ENCODE measurements at places on chromosomes 3 and 15.

DNA sequence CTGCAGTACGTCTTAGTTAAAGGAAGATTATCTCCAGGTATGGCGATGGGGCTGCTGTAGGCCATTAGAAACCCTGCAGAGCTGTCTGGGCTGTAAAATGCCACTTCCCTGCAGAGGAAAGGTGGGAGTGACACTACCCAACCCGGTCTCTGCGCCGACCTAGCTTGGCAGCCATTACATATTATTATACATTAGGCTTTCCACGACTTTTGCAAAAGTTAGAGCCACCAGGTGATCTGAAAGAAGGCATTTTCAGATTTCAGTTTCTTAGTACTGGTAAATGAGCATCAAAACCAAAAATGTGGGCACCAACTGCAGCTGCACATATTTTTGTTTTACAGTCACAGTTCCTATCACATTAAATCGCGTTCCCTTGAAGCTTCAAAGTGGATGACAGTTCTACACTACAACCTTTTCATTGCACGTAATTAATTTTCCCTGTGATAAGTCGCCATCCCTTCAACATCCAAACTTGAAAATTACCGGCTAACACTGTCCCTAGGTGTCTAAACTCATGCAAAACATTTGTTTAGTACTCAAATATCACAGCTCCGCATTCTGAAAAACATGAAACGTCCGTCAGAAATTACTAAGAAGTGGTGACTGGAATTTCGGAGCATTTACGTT lies 81.4 kb upstream of the CHD2 start:
- no peak for DNase-seq

GRCh38 chr3:177251755-177252154 lies 54.5 kb upstream of the TBL1XR1 start:
- DNase-seq, result no peak

GRCh38 chr15:31275331-31276262 lies 51.0 kb upstream of the KLF13 start:
- no peak for DNase-seq

- DNase-seq, result no peak
These were observed 2.2 kb upstream of the SLC12A8 start for GRCh38 chr3:125214738-125215137.

DNA sequence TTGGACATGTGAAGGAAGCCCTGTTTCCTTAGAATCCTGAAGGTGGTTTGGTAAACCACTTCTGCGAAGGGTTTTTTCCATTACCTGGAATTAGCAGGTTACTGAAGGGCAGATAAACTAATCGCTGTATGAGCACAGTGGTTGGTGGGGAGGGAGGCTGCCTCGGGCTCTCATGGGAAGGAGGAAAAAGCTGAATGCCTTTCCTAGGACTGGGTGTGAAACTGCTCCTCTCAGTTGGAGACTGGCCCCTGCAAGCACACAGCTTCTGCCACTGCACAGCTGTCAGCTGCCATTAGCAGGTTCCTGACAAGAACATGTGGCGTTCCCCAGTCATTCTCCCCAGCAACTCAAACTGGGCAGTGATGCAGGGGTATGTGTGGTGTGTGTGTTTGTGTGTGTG lies 376.3 kb downstream of the GAP43 start:
- DNase-seq, result no peak

GRCh38 chr3:176274161-176274560 lies 923.1 kb downstream of the TBL1XR1 start:
- DNase-seq, result no peak

- DNase-seq, result peak; percentile 8
These were observed 76.7 kb downstream of the FEM1B start for GRCh38 chr15:68354268-68354667.

DNA sequence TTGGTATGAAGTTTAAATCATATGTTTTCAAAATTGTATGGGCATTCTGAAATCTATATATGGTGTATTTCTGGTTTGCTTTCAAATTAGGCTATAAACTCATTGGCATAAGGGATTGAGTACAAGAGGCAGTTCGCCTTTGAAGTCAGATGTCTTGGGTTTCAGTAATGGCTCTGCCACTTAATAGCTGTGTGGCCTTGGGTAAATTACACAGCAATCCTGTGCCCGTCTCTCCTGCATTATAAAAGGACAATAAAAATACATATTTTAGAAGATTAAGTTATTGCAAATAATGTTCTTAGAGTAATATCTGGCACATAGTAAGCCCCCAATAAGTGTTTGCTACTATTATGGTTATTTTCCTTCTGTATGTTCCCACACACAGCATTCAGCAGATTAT lies 20.4 kb upstream of the STRIT1 start:
- DNase-seq, result no peak

- DNase-seq, result no peak
These were observed 95.9 kb downstream of the LIPC start for GRCh38 chr15:58527573-58528187.

DNA sequence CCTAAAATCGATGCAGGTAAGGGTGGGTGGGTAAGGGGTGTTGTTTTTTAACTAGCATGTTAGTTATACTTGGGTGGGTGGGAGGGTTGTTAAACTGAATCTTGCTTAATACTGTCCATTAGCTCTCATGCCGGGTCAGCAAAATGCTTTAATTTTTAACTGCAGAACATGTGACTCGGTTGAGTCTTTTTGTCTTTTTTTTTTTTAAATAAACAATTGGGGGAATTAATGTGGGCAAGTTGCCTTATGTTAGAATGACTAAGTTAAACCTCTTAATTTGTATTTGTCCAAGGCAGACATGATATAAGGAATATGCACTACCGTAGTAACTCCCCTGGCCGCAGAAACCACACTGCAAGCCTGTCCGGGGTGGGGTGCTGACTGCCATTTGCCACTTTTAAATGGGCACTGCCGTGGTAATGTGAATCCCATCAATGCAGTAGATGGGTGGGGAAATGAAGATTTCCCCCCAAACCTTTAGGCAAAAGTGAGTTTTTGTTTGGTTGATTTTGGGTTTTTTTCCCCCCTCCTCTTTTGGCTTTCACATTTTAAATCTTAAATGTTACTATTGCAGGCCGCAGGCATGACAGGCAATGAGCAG lies 54.3 kb upstream of the CCR4 start:
- DNase-seq, result no peak

- no peak for DNase-seq
These were observed 245.3 kb downstream of the PDZRN3 start for GRCh38 chr3:73379465-73379864.

GRCh38 chr3:28224430-28224829 lies 17.0 kb upstream of the CMC1 start:
- DNase-seq, result peak; percentile 29

DNA sequence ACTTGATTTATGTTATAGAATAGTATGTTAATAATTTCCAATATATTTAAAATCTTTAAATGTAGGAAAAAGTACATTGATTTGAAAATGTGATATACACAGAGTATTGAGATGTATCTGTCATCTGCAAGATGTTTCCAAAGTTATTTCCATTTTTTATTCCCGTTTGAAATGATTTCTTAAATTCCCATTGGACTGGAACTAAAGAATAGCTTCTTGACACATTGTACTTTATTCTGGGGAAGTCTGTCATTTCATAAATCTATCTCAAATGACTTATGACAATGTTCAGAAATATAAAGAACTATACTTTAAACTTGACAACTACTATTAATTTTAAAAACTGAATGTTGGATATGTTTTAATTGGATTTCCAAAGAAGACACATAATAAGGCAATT lies 489.6 kb downstream of the ROBO2 start:
- no peak for DNase-seq

GRCh38 chr15:53979051-53979788 lies 979 bp downstream of the UNC13C start:
- no peak for DNase-seq

- peak; percentile 46 for DNase-seq
These were observed 5.8 kb downstream of the GNAI2 start for GRCh38 chr3:50241713-50242380.

DNA sequence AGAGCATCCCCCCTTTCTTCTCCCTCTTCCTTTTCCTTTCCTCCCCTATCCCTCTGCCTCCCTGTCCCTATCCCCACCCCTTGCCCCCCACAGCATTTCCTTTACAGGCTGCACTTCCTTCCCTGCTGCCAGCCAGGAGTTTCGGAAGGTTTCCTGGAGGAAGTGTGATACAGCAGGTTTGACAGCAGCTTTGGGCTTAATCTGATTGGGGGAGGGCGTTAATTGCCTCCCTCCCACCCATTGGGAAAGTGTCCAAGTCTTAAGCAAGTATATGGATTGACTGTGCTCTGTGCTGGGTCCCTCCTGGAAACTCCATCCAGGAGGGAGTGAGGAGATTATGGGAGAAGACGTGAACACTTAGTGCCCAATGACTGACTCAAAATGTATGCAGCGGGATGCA lies 1.8 kb downstream of the SCAMP5 start:
- no peak for DNase-seq

- DNase-seq, result no peak
These were observed 2.3 kb upstream of the EDEM1 start for GRCh38 chr3:5185093-5185673.

DNA sequence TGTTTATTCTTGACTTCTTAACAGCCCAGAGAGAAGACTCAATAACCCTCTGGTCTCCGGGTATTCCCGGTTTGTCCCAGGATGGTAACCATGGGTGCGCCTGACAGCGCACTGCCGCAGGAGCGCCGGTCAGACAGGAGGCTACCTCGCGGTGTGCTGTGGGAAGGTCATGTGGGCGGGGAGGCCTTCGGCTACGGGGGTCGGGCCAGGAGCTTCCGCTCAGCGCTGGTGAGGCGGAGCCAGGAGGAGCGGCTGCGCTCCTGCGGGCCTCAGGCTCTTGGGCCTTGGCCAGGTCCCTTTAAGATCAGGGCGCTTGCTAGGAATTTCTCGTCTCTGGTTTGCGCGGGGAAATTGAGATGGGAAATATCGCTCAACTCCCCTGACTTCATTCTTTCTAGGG lies 182.3 kb upstream of the NDN start:
- no peak for DNase-seq

- DNase-seq, result no peak
These were observed 34.6 kb upstream of the RHCG start for GRCh38 chr15:89530976-89531375.

GRCh38 chr15:94476686-94477085 lies 245.3 kb downstream of the MCTP2 start:
- DNase-seq, result no peak

DNA sequence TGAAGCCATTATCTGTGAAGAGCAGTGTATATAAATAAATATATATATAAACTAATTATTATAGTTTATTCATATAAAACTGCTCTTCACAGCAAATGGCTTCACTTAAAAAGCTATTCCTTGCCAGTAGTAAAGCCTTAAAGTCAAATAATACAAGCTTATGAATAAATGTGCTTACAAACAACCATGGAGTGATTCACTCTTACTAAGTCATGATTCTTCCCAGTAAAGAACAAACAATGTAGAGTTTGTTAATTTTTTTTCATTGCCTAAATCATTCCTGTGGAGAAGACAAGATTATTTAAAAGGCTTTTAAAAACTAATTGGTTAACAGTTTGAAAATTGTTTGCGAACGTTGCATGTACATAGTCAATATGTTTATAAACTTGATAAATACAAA lies 140.7 kb downstream of the PLCH1 start:
- DNase-seq, result no peak

DNA sequence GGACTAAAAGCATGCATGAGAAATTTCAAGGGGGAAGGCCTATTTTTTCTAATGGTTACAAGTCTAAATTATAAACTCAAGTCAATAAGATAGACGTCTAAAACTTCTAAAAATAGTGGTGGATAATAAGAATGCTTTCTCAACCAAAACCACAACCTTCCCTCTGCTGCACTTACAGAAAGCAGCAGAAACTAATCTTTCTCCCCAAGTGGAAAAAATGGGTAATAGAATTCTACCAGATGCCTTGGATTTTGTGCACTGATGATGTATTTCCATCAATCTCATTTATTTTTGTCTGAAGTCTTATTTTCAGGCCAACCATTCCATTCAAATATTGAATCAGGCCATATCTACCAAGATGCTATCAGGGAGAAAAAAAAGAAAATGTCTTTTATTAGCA lies 344.7 kb downstream of the NEK10 start:
- no peak for DNase-seq

- DNase-seq, result no peak
These were observed 40.6 kb downstream of the ASB7 start for GRCh38 chr15:100642950-100643338.

DNA sequence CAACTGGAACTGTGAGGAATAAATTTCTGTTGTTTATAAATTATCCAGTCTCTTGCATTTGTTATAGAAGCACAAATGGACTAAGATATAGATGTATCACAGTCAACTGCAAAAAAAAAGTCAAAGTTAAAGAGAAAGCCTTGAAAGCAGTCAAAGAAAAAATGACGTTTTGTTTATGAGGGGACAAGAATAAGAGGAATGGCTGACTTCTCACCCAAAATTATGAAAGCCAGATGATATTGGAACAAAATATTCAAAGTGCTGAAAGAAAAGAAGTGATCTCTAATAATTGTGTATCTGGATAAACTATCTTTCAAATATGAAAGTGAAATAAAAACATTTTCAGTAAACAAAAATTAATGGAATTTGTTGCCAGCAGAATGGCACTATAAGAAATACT lies 171.8 kb upstream of the IGF1R start:
- no peak for DNase-seq

DNA sequence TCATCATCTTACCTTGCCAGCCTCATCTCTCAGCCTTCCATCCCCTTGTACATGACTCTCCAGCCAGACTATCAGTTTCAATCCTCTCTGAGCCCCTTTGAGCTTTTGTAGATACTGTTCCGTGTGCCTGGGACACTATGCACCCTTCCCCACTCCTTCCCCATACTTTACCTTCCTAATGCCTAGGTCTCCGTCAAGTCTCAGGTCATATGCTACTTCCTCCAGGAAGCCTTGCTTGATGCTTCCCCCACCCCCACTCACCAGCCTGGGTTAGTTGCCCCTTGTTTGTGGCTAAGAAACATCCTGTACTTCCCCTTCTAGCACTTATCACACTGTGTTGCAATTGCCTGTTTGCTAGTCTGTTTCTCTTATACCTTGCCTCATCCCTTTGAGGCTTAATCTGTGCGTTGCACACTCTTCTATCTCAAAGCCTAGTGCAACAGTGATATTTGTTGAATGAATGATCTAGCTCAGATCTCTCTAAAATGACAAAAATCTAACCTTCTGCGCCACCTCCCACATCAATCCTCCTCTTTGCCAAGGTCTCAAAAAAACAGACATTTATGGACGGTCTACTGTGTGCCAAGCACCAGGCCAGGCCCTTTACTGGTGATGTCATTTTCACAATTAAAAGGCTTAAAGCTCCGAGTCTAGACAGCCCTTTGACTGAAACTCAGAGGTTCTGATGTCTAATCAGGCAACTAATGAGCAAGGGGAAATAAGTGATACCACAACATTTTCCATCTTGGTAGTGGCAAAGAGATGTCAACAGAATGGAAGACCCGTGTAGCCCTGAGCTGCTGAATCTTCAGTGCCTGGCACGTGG lies 6.5 kb upstream of the USP3 start:
- DNase-seq, result peak; percentile 82

DNA sequence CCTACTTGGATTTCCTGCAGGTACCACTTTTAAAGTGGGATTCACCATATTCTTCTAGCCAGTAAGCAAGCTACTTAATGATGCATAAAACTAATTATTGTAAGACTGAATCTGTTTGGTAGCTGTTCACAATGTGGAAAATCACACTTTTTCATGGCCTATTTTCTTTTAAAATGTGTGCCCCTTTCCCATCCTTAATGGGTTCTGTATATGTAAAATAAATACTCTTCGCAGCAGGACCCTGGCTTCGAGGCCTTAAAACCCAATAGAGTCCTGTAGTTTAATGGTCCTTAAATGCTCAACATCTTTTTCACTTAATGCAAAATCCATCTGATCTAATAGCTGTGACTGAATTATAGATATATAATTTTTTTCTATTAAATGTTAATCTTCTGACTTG lies 111.0 kb downstream of the UACA start:
- DNase-seq, result no peak

GRCh38 chr3:171526869-171527268 lies 66.7 kb upstream of the TNIK start:
- DNase-seq, result no peak

GRCh38 chr3:17674082-17674686 lies 68.2 kb downstream of the TBC1D5 start:
- DNase-seq, result no peak

All from activated CD8-positive, alpha-beta T cell treated with anti-CD3 and anti-CD28 coated beads for 36 hours (primary cell).